Right lobe of liver (tissue), 6 donors: ENCODE measurements at places on chromosomes 7 and 10.

- DNase-seq = no peak
These were observed 87.0 kb downstream of the SUGCT start for GRCh38 chr7:40221836-40222235.

GRCh38 chr10:15485684-15486316 is 114.7 kb upstream of the FAM171A1 start:
- DNase-seq = no peak

DNA sequence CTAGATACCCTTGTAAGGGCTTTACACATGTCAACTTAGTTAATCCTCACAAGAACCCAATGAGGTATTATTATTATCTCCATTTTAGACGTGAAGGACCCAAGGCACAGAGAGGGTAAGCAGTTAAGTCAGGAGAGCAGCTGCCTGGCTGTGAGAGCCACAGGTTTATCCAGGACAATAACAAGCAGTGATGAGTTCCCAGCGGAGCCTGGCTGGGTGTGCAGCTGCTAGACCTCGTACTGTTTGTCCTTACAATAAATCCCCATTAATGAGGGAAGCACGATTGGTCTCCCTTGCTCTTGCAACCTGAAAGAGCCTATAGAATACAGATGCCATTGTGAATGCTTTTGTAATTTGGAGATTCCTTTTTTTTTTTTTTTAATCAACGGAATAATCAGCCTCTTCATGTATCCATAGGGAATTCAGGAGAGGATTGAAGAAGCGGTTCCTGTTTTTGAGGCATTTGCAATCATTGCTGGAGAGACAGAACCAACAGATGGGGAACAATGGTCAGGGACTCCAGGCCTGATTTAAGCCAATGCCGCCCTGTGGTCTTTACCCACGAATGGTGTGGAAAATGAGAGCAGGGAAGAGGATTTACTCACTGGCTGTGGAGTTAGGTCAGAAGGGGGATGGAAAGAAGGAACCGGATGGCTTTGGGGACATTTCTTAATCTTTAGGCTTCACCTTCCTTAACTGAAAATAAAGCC is 12.3 kb upstream of the ASB4 start:
- no peak for DNase-seq

GRCh38 chr10:120473593-120473992 is 16.6 kb downstream of the PLPP4 start:
- DNase-seq = no peak

DNA sequence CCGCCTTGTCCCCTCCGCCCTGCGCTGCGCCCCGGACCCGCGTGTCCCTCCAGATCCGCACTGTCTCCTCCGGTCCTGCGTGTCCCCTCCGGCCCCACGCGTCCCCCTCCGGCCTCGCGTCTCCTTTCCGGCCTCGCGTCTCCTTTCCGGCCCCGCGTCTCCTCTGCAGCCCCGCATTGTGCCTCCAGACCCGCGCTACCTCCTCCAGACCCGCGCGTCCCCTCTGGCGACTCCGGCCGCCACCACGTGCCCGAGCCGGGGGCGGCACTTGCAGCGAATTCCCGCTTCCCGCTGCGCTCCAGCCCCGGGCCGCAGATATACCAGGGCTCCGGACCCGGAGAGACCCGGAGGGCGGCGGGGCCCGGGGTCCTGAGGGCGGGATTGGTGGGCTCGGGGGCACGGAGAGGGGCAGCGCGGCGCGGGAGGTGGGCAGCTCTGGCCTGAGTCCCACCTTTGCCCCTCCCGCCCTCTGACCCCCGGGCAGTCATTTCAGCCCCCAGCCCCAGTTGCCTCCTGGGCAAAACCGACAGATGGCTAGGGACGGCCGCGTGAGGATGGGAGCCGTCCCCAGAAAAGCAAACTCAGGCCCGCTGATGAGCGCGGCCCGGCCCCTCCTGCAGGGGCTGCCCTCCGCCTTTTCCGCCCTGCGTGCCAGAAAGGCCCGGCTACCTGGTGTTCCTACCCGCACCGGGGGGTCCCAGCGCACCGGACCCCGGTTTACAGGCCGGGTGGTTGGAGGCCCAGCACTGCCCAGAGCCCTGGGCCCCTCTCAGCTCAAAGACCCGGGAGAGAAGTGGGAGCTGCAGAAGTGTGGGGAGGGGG is 56.5 kb downstream of the RBM17 start:
- DNase-seq = peak; percentile 50
